Stimulated activated naive B cell treated with anti-CD40 and anti-IgM and Interleukin-4, amounts not matched to agents 10 μg/mL and 1 μg/mL and 100 μg/mL, for 72 hours (primary cell): ENCODE measurements at places on chromosomes 5 and 9.
A peak's percentile ranks its signal among the peaks of the same experiment; 100 is the strongest.

DNA sequence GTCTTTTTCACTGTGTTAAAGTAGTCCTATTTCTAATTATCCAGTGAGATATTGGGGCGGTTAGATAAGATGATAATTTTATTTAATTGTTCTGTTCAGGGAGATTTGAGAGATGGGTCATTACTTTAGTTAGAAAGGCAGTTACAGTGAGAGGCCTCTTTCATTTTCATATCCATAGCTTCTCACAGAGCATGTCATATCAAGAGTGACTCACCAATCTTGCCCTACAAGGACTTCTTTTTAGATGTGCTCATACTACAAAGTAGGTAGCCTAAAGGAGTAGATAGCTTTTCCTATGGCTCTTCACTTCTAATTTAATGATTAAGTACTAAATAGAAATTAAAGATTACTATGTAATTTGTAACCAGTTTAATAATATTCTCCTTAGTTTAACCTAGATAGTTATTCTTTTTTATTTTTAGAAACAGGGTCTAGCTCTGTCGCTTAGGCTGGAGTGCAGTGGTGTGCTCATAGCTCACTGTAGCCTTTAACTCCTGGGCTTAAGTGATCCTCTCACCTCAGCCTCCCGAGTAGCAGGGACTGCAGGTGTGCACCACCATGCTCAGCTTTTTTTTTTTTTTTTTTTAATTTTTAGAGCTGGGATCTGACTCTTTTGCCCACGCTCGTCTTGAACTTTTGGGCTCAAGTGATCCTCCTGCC lies 71.0 kb downstream of the FER start:
- DNase-seq = no peak

DNA sequence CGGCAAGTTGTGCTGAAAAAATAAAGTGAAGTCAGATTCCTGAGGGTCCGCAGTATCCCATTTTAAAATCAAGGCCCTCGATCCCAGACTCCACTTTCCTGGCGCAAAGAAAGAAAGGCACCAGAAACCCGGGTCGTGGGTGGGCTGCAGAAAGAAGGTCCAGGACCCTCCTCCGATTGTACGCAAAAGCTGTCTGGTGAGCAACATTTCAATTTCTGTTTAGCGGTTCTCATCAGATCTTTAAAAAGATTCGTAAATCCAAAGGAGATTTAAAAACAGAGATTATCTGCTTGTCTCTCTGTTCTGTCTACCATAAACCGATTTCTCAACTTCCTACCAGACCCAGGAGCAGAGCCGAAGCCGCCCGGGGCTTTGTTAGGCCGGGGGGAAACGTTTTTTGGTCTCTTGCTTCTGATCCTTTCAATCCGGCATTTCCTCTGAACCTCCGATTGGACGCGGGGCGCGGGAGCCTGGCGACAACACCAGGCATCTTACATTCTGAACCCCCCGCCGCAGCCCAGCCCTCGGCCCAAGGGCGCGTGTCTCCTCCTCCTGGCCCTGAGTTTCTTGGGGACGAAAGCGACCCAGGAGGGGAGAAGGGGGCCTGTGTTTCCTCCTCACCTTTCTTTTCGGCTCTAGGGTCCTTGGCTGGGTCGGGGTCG lies 746 bp downstream of the NKX2-5 start:
- no peak for DNase-seq

DNA sequence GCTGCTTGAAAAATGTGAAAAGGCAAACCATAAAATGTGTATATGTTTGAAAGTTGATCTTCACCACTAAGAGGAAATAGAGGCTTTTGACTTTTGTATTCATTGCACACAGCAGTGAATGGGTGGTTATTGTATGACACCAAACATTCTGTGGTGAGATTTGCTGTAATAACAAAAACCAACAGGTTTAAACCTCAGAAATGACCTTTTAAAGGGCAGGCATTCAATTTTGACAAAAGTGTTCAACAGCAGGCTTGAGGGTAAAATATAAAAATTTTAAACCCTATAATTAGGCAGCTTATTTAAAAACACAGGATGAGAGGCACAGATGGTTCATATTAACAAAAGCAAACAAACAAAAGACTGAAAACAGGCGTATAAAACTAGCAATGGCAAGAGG lies 128.1 kb upstream of the NUDT12 start:
- no peak for DNase-seq

DNA sequence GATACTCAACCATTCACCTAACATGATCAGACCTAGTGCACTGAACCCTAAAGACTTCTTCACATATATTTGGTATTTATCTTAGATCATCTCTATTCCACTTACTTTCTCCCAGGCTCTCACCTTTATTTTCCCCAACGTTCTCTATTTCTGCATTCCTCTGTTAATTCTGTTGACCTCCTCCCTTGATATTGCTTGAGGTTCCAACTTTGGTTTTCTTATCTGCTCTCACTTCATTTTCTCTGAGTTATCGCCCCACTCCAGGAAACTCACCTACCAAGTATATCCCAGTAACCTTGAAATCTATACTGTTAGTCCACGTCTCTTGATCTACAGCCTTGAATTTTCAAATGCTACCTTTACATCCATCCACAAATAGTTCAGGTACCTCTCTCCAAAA lies 9.2 kb downstream of the NADK2 start:
- DNase-seq = no peak

DNA sequence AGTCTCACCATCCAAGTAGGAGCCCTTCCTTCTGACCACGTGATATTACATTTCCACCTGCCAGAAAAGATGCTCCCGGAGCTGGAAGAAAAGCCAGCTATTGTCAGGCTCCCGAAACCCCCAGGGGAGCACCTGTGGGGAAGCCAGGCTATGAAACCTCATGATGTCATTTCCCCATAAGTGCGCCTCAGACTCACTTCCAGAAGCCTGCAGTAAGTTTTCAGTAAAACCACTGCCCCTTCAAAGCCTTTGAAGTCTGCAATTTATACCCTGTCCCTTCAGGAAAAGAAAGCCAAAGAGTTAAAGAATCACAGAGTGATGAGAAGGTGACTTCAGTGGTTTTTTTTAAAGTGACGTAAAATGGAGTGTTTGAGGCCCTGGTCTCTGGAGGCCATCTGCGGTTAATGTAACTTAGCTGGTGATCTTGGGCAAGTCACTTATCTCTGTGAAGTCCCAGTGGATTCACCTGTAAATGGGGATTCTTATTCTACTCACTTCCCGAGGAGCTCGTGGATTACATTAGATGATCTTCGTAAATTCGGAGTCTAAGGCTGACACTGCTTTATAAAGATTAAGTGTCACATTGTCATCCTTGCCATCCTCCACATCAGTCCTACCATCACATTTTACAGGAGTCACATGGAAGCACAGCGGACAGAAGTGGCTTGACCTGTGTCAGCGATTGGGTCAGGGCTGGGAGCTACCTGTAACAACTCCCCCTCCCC lies 2.6 kb upstream of the SEMA6A start:
- DNase-seq = peak; percentile 46

DNA sequence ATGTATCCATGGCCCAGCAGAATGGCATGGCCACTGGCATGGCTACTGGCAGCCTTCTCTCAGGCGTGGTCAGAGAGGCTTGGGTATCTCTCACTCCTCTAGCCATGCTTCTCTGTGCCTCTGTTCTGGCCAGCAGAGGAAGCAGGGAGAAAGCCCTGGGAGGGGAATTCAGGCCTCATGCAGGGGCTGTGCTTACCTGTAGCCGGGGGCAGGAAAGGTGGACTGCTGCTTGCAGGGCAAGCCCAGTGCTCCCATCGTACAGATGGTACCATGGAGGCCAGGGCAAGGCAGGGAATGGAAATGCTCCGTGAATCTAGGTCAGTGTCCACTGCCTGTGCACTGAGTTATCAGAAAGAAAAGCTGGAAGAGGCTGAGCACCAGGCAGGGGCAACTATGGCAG lies 2.7 kb downstream of the OR13J1 start:
- no peak for DNase-seq

GRCh38 chr9:120891884-120892747 lies 15.1 kb upstream of the PHF19 start:
- DNase-seq = peak; percentile 75

DNA sequence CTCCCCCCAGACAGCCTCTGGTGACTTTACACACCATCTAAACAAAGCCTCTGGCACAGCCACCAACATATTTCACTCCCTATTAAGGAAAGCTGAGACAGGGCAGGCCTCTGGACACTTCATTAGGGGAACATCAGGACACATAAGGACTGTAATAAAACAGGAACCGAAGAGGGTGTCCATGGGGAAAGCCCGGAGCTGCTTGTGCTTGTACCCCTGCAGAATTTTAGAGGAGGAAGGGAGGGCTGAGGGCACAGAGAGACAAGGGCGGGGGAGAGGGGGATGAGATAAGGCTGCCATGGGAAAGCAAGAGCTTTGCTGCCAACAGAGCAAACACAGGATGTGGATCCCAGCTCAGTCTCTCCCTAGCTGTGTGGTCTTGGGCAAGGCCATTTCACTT lies 138.4 kb downstream of the ASTN2 start:
- DNase-seq = no peak

DNA sequence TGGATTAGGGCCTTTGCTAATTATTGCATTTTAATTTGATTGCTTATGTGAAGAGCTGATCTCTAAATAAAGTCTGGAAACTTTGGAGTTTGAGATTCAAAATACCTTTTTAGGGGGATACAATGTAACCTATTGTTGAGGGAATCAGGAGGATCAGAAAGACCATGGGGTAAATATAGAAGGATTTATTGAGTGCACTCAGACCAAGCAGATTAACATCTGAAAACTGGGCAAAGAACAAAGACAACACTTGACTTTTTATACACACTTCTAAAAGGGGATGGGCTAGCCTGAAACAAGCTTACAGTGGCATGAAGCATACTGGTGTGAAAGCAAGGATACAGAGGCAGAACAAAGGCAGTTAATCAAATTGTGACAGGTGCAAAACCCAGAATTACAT lies 174.3 kb downstream of the MRPS30 start:
- no peak for DNase-seq

GRCh38 chr5:163478126-163478981 lies 17.9 kb downstream of the HMMR start:
- no peak for DNase-seq

DNA sequence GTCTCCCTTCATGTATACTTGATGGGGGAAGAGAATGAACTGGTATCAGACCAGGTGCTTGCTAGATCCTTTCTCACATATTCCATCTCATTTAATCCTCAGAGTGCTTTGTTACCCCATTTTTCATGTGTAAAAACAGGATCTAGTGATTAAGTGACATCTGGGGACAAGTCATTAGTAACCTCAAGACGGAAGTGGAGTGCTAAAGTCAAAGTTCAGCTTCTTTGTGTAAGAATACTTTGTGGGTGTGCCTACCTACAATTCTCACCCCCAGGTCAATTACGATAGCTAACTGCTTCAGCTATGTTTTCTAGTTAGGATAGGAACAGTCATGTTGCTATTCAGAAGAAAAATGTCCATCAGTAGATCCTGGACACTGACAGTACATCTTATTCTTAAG lies 3.1 kb upstream of the FAM120AOS start:
- no peak for DNase-seq

GRCh38 chr9:121880343-121880898 lies 212.7 kb downstream of the TTLL11 start:
- no peak for DNase-seq

DNA sequence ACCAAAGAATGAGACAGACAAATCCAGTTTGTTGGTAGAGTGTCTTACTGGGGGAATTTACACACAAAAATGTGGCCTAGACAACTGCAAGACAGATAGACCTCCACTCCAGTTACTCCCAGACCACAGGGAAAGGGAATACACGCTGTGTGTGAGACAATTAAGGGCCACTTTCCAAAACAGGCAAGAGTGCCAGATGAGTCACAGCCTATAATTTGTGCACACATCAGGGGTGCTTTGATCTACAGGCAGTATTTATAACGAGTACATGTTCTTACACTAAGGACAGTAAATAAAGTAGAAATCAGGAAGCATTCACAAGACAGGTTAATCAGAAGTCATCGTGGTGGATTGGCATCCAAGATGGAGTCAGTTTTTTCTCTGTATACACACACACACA lies 114.8 kb downstream of the ZNF622 start:
- no peak for DNase-seq

- DNase-seq = no peak
Measured at GRCh38 chr5:119385136-119385535, 29.3 kb downstream of the TNFAIP8 start.

DNA sequence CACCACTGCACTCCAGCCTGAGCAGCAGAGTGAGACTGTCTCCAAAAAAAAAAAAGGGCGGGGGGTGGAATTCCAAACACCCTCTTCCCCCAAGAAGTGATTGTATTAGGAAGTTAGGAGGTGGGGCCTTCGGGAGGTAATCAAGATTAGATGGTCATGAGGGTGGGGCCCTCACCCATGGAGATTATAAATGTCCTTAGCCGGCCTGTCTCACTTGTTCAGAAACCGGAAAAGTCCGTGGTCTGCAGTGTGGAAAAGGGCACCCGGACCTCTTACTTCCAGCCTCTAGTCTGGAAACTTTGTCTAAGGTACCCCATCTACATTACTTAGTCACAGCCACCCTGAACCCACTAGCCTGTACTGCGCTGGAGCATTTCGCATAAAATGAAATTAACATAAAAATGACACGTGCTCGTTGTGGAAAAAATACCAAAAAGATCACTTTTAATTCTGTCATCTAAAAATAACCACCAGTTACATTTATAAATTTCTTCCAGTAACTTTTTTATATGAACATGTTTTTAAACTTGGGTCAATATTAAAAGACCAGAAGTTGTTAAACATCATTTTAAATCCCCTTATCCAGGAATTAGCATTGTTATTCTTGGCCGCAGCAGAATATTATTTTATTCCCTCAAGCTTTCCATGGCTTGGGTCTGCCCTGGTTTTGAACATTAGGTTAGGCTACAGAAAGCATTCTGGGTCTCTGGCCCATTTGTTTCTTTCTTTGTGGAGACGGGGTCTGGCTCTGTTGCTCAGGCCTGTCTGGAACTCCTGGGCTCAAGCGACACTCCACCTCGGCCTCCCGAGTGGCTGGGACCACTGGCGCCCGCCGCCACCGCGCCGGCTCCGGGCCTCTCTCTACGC lies 1.2 kb upstream of the CKS2 start:
- DNase-seq = no peak

DNA sequence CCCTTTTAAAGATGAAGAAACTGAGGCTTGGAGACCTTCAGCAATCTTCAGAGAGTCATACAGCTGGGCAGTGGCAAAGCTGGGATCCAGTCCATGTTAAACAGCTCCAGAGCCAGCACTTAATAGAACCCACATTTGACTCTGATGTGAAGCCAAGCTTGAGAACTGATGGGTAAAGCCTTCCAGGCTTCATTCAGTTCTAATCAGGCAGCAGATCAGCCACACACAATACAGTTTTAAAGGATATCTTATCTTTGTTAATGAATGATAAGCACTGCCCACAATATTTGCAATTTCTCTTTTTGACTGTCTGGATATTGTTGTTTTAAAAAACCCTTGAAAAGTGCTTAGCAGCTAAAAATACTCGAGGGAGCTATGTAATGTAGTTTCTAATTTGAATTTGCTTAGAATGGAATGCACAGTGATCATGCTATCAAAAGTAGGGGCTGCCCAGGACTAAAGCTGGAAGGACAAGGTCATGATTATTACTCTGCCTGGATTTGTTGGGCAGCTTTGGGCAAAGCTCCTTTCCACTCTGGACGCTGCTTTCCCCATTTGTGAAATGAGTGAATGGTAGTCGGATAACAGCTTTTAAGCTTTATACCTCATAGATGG lies 31.3 kb upstream of the HTR4 start:
- DNase-seq = no peak
